NCI-H1436 (cell line): ENCODE measurements at places on chromosomes 6 and 20.
A peak's percentile ranks its signal among the peaks of the same experiment; 100 is the strongest.

DNA sequence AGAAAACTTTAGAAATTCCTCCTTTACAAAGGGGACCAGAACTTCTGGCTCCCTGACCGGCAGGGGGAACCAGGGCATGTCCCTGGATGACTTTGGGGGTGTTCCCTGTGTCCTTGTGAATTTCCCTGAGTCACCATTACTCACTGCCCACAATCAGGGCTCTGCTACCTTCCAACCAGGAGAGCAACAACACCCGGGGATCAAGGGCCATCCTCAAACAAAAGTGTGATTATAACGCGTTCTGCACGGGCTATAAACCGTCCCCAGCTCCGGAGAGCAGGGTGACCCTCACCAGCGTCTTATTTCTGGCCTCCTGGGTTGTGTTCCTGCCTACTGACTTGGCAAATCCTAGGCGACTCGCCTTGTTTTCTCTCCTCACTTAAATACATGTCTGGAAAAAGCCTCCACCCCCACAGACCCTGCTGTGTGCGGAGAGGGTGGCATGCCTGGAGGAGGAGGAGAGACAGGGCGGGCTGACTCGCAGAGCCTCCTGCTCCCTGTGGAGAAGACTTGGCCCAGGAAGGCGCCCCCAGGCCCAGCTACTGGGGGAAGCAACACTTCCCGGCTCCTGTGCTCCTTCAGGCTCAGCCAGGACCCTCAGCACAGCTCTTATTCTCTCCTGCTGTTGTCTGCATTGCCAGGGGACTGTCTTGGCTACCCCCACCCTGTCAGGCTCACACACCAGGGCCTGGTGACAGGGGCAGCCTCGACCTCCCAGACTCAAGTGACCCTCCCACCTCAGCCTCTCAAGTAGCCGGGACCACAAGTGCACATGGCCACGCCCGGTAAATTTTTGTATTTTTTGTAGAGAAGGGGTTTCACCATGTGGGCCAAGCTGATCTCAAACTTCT, 54.1 kb downstream of the FGD2 start:
- no peak for DNase-seq

DNA sequence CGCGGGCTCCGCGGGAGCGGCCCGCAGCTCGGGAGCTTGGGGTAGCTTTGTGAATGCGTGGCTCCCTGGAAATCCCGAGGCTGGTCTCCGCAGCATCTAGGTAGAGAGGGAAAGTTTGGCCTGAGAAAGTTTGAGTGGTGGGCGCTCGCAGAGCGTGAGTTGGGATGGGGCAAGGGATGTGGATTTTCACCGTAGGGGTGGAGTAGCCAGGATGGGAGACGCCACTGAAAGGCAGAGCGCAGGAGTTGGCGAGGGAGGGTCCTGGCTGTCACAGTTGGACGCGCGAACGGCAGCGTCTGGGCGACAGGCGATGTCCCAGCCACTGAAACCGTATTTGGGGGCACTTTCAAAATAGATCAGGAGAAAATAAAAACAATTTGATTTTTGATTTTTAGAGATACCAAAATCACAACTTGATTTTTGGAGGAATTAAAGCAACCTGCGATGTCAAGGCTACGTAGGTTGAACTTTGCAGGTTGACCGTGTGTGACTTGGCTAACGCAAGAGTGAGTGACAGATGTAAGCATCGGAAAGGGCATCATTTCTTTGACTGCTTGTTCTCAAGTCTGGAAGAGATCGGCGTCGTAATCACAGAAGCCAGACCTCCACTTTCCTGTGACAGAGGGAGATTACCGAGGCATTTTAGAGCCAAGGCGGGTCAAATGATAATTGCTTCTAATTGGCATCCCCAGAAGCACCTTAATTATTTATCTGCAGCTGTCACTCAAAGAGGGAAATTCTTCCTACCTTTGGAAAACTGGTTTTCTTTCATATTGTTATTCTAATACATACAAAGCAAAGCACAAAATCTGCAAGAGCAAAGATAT, 646 bp downstream of the HEY2 start:
- peak; percentile 1 for DNase-seq

DNA sequence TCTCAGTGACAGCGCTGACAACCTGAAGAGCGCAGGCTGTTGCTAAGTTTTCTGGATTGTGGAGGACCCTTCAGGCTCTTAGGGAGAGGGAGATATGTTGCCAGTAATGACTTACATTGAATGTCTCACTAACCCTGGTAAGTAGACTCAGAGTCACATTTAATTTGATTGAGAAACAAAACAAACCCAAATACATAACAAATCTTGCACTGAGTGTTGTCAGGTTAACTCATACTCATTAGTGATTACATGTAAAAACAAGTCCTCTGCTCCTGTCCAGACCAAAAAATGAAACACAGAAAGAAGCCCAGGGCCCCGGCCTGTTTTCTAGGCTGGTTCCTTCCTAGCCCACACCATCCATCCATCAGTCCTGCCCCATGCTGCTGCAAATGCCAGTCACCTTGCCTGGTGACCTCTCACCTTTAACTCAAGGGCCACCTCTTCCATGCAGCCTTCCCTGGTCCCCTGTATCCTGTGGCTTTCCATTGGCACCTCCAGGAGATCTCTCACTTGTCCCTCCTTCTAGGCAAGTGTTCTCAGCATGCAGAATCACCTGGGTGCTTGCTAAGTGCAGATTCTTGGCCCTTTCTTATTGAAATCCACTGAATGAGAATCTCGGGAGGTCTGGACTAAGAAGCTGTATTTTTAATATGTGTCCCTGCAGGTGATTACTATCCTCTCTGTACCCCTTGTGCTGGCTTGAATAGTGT, 34.7 kb upstream of the ERVFRD-1 start:
- no peak for DNase-seq

GRCh38 chr6:167502471-167502870, 177.6 kb downstream of the TTLL2 start:
- DNase-seq = no peak

- no peak for DNase-seq
Measured at GRCh38 chr6:11218538-11219399, 13.7 kb downstream of the NEDD9 start.
